ENCODE measurements at places on chromosomes 5 and 9.

GRCh38 chr5:3994628-3995027 lies 399.0 kb downstream of the IRX1 start:
- DNase-seq, result no peak

- DNase-seq, result no peak
Observed at GRCh38 chr5:143696921-143697320, 115.0 kb upstream of the HMHB1 start.

GRCh38 chr5:150341331-150341730 lies 16.2 kb upstream of the TCOF1 start:
- DNase-seq, result no peak

DNA sequence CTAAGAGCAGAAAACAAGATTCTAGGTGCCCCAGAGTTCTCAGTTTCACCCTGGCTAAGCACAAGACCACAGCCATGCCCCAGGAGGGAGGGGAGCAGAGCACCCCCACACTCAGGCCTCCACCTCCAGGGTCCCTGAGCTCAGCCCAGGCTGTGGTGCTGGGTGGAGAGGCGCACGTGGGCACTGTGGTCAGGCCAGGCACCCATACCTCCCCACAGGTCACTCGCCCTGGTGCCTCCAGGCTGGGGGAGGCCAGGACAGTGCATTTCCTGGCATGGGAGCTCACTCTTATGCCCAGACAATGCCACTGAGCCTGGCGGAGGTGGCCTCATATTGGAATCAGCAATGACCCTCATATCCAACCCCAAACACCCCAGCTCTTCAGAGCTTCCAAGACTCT lies 78.8 kb downstream of the HRH2 start:
- DNase-seq, result no peak

- no peak for DNase-seq
Observed at GRCh38 chr5:171850324-171850947, 64.8 kb downstream of the SMIM23 start.

GRCh38 chr9:114090798-114091197 lies 8.3 kb downstream of the KIF12 start:
- DNase-seq, result no peak

- DNase-seq, result no peak
Observed at GRCh38 chr5:39132792-39133191, 58.6 kb upstream of the RICTOR start.

GRCh38 chr9:88258601-88259000 lies 120.3 kb upstream of the SPATA31C2 start:
- DNase-seq, result no peak

All from cerebellar nuclear complex (tissue), 1 donor.